ENCODE measurements at places on chromosomes 6 and 20. TPM values are rescaled to one million over a fixed set of nuclear protein-coding genes. Genes with fewer than 3 reads are reported as not detected.

DNA sequence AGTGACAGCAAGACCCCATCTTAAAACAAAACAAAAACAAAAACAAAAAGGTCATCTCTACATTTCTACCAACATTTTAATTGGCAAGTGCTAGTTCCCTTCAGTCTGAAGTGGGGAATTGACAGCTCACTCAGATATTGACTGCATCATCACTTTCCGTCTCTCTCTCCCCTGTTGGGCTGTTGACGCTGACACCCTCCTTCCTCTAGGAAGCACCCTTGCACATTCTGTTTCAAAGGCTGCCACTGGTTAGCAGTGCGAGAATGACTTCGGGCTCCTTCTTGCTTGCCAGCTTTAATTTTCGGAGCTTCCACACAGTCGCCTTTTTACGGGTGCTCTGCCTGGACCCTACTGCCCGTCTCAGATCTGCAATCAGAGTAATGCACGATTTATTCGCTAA is 96.6 kb upstream of the INSM1 start:
- no peak for DNase-seq

- no peak for DNase-seq
Observed at GRCh38 chr6:154864066-154864430, 130.8 kb downstream of the SCAF8 start.

DNA sequence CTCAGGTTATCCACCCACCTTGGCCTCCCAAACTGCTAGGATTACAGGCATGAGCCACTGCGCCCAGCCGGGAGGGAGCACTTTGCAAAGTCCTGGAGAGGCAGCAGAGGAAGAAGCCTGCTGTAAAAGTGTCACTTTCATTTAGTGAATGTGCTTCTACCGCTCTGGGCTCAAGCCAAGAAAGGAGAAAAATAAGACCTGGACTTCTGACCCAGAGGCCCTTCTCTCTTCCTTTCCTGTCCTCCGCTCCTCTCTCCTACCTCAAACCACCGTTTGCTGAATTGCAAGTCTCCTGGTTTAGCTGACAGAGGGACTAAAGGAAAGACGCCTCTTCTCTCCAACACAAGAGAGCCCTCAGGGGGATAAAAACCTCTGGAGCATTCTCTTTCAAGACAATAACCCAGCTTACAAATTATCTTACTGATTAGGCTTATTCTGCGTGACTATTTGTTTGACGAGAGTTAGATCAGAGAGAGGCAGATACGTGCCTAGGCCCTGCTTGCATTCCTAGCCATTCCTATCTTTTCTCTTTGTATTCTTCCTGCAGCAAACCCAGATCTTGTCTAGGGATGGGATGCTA is 84.2 kb upstream of the SLC22A23 start:
- DNase-seq, result no peak

GRCh38 chr6:14100138-14100537 is 17.4 kb upstream of the CD83 start:
- no peak for DNase-seq

The BEND3 gene
- 3.1 TPM for total RNA-seq

The SNAP25 gene
- 0.65 TPM for total RNA-seq

DNA sequence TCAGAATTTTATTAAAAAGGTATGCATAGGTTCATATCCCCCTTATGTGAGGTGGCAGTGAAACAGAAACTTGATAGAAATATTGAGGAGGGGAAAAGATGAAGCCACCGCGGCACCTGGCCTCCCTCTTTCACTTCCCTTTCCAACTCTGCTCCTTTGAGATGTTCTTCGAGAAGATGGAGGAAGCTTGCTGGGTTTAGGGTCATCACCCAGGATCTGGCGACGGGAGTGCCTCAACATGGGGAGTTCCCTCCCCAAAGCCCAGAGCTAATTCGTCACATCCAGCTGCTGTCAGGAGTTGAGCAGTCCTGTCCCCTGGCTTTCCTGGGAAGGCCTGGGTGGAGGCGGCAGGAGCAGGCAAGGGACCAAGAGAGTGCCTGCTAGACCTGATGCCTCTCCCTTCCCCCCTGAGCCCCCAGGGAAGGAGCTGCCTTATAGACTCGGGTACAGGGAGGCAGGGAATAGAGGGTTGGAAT is 29.1 kb downstream of the RREB1 start:
- no peak for DNase-seq
